ENCODE measurements at places on chromosomes 1 and 21.

DNA sequence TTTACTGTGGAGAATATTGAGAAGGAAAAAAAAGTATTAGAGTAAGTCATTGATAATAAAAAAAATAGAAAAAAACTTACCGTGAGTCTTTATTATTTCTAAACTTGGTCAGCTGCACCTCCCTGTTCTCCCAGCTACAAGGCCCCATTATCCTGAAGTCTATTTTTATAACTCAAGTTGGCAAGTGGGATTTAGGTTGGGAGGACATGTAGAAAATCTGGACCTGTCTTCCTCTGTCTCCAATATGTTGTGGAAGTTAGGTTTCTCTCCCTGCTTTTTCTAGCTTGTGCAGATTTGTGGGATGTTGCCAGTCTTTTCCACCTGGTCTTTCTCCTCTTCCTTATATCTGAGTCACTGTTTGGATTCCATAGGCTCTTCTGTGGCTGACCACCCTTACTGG is 361.4 kb downstream of the HLX start:
- peak; percentile 37 for DNase-seq

DNA sequence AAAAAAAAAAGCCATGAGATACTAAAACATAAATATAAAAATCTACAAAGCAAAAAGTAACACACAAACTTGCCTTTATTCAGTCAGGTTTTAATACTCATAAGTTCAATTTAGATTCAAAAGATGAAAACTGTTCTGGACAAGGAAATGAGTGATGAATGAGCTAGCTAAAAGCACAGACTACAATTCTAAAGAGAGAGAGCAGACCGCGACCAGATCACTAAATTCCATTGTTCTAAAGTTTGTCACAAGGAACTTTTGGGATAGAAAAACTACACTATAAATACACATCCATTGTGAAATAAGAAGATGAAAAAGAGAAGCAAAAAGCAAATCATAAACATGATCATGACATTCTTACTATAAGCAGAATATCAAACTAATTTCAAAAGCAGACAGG is 1.7 kb downstream of the ODF2L start:
- peak; percentile 4 for DNase-seq

GRCh38 chr1:100229681-100230443 is 19.8 kb downstream of the DBT start:
- DNase-seq = no peak

DNA sequence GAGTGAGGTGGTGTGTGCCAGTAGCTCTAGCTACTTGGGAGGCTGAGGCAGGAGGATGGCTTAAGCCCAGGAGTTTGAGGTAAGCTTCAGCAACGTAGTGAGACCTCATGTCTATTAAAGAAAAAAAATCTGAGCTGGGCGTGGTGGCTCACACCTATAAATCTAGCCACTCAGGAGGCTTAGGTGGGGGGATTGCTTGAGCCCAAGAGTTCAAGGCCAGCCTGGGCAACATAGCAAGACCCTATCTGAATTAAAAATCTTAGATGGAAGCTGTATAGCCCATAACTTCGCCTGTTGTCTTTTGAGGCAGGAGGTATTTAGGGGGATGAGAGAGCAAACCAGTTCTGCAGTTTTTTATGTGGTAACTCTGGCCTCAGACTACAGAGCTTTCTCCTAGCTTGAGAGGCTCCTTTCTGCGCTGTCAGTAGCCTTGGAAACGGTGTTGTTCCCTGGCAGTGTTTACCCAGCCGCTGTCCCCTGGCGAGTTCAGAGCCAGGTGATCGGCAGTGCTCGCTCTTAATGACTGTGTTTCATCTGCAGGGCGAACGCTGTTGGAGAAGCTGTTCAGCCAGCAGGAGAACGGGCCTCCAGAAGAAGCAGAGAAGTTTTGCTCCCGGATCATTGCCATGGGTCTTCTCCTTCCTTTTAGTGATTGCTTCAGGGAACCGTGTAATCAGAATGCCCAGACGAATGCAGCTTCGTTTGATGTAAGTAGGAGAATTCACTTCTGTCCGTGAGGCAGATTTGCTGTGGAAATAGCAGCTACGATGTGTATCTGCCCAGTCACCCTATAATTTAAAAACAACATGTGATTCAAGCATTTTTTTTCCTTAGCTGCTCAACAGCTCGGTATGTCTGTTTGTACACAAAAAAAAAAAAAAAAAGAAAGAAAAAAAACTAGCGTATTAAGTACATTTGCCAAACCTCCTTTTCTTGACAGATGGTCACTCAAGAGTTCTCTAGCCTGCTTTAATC is 31.2 kb downstream of the FMN2 start:
- DNase-seq = peak; percentile 63

DNA sequence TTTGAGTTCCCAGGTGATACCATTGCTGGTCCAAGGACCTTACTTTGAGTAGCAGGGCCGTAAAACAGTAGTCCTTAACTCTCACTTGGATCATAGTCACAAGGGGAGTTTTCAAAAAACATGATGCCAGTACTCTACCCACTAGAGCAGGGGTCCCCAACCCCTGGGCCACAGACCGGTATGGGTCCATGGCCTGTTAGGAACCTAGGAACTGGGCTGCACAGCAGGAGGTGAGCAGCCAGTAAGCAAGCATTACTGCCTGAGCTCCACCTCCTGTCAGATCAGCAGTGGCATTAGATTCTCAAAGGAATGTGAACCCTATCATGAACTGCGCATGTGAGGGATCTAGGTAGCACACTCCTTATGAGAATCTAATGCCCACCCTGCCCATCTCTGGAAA is 39.7 kb upstream of the KCNQ4 start:
- DNase-seq = no peak

DNA sequence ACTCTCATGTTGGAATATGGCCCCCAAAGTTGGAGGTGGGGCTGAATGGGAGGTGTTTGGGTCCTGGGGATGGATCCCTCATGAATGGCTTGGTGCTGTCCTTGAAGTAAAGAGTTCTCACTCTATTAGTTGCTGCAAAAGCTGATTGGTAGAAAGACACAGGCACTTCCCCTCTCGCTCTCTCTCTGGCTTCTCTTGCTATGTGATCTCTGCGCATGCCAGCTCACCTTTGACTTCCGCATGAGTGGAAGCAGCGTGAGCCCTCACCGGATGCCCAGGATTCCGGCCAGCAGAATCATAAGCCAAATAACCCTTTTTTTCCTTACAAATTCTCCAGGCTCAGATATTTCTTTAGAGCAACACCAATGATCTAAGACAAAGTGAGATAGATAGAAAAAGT is 20.9 kb upstream of the CCSAP start:
- DNase-seq = no peak

DNA sequence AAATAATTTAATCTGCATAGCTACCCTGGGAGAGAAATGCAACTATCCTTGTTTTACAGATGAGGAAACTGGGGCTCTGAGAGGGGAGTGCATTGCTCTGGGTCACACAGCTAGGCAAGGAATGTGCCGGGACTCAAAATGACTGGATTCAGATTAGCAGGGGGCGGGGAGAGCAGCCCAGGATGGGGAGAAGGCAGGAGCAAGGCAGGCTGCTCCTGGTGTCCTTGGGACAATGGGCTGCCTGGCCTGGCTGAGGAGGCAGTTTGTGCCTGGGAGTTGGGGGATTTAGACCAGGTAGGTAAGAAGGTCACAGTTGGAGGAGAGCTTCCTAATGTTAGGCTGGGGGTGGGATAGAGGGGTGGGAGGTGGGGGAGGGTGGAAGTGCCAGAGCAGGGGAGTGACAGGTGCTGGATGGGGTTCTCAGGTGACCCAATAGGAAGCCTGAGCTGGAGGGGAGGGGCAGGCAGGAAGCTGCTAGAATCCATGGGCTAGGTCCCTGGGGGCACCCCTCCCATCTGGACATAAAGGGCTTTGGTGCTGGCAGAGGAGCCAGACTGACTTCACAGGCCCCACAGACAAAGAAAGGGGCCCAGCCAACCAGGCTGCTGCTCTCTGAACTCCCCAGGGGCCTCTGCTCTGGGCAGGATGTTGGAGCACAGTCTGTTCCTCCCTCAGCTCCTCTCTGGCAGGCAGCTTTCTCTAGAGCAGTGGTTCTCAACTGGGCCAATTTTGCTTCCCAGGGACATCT is 29.0 kb downstream of the TRIM62 start:
- peak; percentile 71 for DNase-seq

- DNase-seq = peak; percentile 68
These were observed 34.8 kb downstream of the KCNQ4 start for GRCh38 chr1:40818264-40818961.

DNA sequence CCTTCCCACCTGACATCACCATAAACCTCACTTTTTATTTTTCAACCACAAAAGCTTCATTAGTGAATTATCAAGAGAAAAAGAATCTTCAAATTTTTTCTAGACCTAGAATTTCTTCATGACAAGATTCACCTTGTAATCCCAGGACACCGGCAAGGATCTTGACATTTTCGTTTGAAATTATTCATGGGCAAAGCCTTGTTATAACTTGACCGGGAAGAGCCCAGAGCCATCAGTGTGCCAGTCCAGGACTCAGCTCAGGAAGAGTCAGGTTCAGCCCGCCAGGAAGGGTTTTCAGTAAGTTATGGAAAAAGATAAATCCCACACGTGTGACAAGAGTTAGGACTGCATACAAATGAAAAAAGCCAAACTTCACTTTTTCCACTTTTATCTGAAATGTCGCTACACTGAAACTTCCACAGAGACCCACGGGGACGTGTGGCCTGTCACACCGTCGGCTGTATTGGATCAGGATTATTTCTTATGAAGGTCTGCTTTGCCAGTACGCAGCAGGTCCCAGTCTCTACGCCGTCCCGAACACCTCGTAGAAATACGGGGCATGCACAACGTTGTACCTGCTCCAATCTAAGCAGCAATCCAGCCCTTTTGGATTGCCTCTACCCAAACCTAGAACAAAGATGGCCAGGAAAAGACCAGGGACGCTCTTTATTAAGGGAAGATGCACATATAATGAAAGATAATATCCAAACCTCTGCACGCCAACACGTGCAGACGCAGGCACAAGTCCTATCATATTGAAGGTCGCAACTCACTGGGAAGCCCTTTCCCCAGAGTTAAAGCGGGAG is 916 bp downstream of the F3 start:
- DNase-seq = no peak

GRCh38 chr1:153633161-153633753 is 609 bp upstream of the CHTOP start:
- DNase-seq = no peak

DNA sequence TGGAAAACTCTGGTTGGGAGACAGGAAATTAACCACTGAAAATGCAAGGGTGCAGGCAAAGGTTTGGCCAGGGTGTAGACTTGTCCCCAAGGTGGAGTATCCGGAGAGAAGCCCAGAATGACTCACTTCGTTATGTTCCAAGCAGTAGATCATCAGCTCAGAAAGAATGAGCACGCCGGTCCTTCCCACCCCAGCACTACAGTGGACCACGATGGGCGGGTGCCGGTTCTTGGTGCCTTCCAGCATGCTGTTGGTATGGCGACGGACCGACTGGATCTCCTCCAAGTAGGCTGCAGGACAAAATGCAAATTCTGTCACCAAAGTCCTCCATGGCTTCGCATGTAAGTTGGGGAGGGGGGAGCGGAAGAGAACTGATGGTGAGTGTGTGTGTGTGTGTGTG is 83.4 kb downstream of the SMYD2 start:
- DNase-seq = peak; percentile 35

DNA sequence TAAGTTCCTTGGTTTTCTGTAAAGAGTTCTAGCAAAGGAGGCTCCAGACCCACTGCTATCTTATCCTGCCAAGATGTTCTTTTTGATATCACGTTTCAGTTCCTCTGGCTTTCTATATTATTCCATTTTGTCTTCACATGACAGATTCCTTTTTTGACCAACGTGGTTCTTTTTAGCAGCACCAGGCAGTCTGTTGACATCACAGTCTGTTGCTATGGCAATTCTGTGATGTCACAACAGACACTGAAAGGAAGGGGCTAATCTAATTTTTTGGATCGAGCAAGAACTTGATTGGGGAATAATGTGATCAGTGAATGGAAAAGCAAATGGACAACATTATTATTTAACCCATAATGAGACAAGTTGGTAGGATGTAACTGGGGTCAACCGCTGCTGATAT is 64.5 kb upstream of the GOLT1A start:
- peak; percentile 62 for DNase-seq

GRCh38 chr21:14541841-14542490 is 4.1 kb downstream of the SAMSN1 start:
- no peak for DNase-seq

- DNase-seq = no peak
These were observed 2.1 kb downstream of the ITGB2 start for GRCh38 chr21:44918581-44919033.

DNA sequence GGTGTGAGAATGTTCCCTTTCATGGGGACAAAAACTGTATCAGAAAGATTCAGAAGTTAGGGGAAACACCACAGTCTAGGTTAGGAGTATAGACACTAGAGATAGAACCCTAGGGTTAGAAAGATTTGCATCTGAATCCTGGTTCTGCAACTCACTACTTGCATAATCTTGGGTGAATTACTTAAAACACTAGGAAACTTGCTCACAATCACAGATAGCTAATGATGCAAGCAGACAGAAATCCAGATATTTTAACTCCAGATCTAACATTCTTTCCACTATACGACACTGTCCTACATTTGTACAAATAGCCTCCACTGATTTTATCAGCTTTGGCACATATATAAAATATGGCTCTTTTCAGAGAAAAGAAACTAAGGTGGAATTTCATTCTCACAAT is 30.8 kb upstream of the GLIS1 start:
- no peak for DNase-seq

DNA sequence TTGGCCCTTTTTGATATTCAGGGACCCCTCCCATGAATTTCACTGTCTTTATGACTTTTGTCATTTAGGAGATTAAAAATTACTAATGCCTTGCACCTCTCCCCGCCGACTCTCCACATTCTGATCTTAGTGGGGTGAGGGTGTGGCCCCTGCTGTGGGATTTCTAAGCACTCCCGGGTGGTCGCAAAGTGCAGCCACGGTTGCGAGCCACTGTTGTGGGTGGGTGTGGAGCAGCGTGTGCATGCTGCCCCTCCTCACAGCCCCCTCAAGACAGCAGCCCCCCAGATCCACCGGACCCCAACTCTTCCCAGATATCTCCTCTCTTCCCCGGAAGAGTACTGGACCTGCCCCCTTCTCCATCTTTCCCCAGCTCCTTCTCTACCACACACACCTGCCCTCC is 66.6 kb upstream of the EFHD2 start:
- DNase-seq = no peak

GRCh38 chr1:197915260-197915861 is 1.8 kb upstream of the LHX9 start:
- DNase-seq = no peak

DNA sequence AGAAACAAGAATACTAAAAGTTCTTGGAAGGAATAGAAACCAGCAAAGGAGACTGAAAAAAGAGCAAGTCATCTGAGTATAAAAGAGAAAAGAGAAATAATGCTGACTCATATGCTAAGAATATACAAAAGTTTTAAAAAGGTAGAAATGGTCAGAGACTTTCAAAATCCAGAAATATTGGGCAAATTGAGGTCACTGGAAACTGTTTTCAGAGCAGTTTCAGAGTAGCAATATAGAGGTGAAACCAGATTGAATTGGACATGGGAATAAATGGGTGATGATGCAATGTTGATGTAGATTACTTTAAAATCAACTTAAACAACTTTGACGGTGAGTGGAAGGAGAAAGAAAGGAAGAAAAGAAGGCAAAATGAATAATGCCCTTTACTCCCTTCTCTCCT is 1.8 kb upstream of the RPS6KC1 start:
- no peak for DNase-seq

Measured in tongue (tissue), 3 donors.